ENCODE measurements at places on chromosomes 1 and 21.

- no peak for DNase-seq
These were observed 116.3 kb downstream of the NCAM2 start for GRCh38 chr21:21114461-21114860.

DNA sequence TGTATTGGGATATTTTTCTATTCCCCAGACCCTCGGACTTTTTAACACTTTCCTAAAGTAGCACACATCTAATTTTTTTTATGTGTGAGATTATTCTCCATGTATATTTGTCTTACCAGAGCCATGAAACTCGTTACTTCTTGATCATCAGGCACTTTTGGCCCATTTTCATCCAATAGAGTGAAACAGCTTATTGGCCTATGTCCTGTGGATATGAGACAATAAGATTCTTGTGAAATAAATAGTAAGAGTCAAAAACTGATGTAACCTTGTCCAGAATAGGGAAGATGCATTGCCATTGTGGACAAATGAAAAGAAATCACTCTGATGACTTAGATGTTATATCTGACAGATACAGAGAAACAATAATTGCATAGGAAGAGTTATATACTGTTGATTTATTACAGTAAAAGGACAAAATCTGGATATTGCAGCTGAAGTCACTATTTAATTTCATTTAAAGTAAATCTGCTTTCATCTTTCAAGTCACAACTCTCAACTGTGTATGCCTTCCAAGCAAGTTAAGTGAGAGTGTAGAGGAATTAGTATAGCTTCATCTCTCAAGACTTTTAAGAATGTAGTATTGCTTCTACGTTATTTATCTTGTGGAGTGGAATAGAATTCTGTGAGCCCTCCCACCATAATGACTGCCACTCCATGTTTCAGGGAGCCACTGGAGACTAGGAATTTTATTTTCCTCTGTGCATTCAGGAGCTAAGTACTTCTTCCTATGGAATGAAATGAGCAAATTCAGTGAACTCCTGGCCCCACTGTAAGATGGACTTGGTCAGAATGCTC is 86.9 kb downstream of the ADAMTS1 start:
- DNase-seq: no peak

DNA sequence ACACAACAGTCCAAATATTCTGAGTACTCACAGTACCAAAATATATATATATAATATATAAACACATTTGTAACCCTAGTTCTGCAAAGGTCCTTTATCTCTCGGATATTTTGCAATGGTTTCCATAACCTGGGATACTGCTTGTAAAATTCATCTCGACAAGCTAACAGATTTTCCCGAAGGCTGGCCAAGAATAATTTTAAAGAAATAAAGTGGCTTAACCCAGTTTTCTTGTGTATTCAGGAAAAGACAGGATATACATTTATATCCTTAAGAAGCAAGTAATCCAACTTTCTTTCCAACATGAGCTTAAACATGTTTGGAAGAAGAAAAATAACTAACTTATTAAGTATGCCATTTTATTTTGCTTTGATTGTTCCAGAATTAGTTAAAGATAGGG is 348.7 kb upstream of the RUNX1 start:
- no peak for DNase-seq

DNA sequence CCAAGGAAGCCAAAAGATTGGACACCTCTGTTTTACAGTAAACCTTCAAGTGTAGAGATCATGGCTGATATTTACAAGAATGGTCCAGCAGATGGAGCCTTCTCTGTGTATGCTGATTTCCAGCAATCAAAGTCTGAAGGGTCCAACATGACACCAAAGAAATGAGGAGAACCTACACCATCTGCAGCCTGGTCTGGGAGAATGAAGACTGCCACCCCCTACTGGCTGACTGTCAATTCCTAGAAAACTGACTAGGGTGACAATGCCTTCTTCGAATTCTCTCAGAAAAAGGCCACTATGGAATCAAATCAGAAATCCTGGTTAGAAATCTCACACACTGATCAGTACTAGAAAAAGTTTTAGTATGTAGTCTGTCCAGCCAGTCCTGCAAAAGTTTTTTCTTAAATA is 83.3 kb downstream of the CDC42BPA start:
- peak; percentile 93 for DNase-seq

GRCh38 chr1:198549866-198550265 is 9.4 kb upstream of the ATP6V1G3 start:
- DNase-seq: no peak

DNA sequence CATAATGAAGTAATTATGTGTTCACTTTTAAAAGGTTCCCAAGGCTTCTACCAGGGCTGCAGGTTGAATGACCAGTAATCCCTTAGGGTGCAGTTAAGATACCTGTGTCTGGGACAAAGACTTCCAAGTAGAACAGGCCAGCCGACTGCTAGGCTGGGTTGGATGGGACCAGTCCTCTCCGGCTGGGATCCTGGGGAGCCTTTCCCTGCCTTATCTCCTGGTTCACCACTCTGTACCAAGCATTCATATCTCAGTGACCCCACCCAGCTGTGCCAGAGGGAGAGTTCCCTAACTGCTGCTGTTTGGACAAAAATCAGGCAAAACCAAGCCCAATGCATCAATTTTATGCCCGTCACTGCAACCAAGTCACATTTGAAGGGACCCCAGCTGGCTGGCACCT is 116.2 kb upstream of the ATP1A1 start:
- no peak for DNase-seq

- no peak for DNase-seq
These were observed 15.9 kb downstream of the SHISA4 start for GRCh38 chr1:201904579-201904978.

- DNase-seq: no peak
These were observed 16.3 kb upstream of the IL10 start for GRCh38 chr1:206788487-206789050.

Measured in SK-MEL-5 (cell line).